ENCODE measurements at places on chromosomes 4 and X.

- no peak for DNase-seq
These were observed 34.8 kb downstream of the GPR101 start for GRCh38 chrX:136999024-136999423.

GRCh38 chr4:150769248-150769647, 187.3 kb downstream of the MAB21L2 start:
- DNase-seq = no peak

DNA sequence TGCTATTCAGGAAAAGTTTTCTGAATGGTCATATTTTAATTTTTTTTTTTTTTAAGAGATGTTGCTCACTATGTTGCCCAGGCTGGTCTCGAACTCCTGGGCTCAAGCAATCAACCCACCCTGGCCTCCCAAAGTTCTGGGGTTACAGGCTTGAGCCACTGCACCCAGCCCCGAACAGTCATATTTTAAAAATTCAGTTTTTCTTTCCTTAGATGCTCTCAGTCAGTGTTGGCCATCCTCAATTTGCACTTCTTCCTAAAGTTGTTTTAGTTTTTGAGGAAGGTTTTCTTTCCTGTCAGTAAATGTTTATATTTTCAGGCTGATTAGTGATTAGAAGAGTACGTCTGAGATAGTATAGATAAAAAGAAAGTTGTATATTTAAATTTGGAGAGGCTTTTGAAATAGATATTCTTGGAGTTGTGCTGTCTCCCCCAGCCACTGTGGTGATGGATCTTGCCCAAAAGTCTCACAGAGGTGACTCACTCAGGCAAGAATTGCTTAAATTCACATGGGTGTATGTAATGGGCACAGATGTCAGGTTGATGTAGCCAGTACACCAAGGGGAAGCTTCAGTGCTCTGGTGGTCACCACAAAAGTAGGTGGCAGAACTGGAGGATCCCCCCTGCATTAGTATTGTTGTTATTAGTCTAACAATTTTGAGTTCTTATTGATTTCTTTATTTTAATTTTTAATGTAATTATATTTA, 72.2 kb upstream of the ELOVL6 start:
- DNase-seq = no peak

- DNase-seq = no peak
These were observed 101.2 kb downstream of the CBR4 start for GRCh38 chr4:168908851-168909273.

GRCh38 chr4:15891312-15891711, 47.2 kb downstream of the FGFBP1 start:
- DNase-seq = no peak

GRCh38 chr4:179472164-179472563, 2029.9 kb upstream of the AGA start:
- no peak for DNase-seq

- DNase-seq = no peak
These were observed 69.8 kb downstream of the TBL1X start for GRCh38 chrX:9534686-9535085.

DNA sequence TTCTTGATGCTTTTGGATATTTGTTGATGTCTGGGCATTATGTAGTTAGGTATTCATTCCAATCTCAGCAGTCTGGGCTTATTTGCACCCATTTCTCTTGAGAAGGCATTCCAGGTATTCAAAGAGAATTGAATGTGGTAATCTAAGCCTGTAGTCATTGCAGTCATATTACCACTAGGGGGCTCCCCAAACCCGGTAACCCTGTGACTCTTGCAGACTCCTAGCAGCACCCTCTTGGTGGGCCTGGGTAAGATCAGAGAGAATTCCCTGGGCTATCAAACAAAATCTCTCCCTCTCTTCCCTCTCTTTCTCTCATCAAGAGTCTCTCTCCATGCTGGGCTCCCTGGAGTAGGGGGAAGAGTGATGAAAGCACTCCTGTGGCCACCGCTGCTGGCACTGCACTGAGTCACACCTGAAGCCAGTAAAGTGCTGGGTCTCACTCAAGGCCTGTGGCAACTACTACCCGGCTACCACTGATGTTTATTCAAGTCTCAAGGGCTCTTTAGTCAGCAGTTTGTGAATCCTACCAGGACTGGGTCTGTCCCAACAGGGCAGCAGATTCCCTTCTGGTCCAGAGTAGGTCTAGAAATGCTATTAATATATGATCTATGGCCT, 187.7 kb upstream of the NUDT10 start:
- DNase-seq = no peak

- DNase-seq = no peak
These were observed 93.3 kb downstream of the HMX1 start for GRCh38 chr4:8778291-8778690.

DNA sequence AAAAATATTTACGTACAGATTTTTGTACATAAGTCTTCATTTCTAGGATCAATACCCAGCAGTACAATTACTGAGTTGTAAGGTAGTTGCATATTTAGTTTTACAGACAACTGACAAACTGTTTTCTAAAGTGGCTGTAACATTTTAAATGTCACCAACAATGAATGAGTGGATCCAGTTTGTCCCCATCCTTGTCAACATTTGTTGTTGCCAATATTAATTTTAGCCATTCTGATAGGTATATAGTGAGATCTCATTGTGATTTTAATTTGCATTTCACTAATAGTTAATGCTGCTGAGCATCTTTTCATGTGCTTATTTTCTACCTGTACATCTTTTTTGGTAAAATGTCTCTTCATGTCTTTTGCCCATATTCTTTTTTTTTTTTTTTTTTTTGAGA, 30.9 kb upstream of the NOCT start:
- DNase-seq = no peak

GRCh38 chr4:80199947-80200346, 2.6 kb downstream of the PRDM8 start:
- no peak for DNase-seq

- no peak for DNase-seq
These were observed 107.7 kb downstream of the SMIM20 start for GRCh38 chr4:26021417-26022345.

DNA sequence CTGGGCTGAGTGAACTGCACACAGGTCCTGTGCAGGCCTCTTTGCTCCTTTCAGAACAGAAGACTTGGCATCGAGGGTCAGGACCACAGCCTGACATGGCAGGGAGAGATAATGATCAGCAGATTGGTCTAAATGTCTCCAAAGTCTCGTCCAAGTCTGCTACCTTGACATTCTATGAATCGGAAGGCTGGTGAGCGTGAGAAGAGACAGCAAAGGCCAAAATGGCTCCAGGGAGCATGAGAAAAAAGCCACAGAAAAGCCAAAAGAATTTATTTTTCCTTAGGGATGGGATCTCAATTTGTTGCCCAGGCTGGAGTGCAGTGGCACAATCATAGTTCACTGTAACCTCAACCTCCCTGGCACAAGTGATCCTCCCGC, 32.3 kb upstream of the IQSEC2 start:
- no peak for DNase-seq

DNA sequence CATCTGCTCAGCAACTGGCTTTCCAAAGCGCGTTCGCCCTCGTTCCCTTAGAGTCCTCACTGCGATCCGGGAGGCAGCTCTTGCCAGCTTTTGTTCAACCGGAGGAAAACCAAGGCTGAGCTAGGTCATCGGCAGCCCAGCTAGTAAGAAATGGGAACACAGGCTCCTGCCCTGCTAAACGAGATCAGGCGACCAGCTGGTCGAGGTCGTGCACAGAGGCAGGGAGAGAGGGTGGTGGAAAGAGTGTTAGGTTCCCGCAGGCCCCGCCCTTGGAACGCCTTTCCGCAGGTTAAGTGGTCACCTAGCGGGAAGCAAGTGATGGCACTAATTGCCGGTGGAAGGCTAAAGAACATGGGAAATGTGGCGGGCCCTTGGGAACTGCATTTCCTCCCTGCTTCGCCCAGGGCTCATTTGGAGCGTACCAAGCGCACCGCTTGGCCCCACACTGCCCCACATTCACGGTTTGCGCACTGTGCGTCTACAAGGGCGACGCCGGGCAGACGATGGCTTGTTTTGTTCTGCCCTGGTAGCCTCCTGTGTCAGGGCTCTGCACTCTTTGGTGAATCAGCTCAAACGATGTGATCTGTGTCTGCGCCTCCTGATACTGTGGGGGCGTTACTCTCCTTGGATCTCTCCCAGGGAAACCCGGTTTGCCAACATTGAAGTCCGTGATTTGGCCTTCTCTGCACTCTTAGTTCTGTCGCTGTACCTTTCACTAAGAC, 7.2 kb upstream of the PRDM8 start:
- no peak for DNase-seq

DNA sequence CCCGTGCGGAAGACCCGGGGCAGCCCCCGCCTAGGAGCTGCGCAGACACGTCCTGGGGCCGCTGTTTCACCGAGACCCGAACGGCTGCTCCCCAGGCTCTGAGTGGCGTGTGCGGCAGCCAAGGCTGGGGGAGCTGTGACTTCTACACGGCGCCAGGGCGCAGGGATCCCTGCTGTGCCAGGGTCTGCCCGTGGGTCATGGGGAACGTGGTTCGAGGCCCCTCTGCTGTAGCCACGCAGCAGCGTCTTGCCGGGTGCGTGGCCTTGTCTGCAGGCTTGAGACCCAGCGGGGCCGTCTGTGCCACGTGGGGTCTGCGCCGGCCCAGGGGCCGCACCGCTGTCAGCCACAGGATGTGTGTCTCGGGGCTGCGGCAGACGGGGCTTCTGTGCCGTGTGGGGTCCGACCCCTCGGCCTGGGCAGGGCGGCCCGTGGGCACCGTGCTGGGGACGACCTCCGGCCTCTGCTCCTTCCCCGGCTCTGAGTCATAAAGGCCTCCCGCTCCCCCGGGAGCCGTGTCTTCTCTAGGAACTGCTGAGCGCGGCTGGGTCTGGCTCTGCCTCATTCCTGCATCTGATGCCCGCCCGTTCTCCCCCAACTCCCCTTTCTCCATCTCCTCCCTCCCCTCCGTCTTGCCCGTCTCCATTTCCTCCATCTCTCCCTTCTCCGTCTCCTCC, 12.7 kb upstream of the GTPBP6 start:
- no peak for DNase-seq

DNA sequence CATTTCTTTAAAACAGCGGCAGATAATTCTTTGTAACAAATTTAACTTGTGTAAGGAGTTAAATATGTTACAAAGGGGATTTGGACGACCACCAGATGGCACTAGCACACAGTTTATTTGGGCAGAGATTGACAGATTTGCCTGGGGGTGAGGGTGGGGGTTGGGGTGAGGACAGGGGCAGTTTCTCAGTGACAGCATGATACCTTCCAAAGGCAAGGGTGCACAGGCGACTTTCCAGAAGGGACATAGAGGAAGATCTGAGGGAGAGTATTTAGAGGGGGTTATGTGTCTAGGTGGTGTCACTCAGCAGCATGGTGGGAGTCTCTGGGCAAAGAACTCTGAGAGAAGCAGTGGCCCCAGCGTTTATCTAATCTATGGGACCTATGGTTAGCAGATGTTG, 9.6 kb upstream of the TMA16 start:
- DNase-seq = no peak

DNA sequence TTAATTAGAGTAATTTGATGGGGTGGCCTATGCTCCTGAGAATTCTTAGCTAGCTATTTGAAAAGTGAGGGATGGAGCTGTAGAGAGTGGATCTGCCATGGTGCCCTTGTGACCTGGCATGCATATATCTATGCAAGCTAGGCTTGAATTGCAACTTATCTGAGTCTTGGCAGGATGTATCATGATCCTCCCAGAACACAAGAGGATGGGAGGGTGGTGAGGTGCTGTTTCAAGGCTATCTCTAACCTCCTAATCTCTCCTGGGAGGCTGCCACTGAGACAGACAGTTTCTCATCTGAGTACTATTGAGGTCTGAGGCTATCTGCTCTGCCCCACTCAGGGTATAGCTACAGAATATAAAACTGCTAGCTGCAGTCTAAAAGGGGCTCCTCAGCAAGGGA, 56.6 kb downstream of the BRCC3 start:
- DNase-seq = no peak

GRCh38 chrX:44904542-44905115, 31.6 kb downstream of the KDM6A start:
- DNase-seq = no peak

- no peak for DNase-seq
These were observed 3.0 kb upstream of the SHOX start for GRCh38 chrX:627510-627981.

DNA sequence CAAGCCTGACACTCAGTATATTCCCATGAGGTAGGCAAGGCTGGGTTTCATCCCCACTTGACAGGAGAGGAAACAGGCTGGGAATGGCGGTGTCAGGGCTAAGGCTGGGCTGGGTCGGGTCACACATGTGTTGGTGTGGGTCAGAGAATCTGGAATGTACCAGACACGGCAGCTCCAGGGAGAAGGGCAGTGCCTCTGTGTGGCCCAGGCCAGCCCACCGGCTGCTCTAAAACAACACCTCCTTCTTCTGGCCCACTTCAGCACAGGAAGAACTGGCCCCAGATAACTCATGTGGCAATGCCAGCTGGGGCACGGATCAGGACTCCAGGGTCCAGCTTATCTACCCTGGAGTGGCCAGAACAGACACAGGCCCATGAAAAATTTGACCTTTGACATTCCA, 6.3 kb downstream of the HAUS7 start:
- no peak for DNase-seq

GRCh38 chrX:1676866-1677265, 62.0 kb downstream of the ASMT start:
- DNase-seq = no peak

DNA sequence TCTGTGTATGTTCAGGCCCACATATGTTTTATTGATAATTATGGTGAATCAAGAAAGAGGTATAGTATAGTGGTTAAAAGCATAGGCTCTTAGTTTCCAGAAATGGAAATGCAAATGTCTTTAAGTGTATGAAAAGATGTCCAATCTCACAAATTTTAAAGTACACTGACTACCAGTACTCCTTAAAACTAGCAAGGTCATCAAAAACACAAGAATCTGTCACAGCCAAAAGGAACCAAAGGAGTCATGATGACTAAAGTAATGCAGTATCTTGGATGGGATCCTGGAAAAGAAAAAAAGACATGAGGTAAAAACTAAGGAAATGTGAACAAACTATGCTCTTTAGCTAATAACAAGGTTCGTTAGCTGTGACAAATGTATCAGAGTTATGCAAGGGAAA, 661 bp upstream of the RBM41 start:
- no peak for DNase-seq

DNA sequence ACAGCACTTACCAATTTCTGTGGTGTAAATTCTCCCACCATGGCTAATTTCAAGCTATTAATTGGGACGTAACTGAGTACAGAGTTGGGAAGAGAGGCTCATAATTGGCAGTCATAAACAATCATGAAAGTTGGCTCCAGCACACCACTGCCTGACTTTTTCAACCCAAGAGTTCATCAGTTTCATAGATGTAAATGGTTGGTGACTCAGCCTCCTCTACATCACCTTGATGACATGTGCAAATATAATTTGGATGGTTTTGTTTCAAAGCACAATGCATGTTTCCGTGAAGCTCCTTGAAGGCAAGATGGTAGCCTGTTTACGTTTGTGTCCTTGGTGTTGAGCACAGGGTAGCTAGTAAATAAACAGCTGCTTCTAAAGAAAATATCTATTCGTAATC, 235.1 kb downstream of the LDB2 start:
- no peak for DNase-seq
